ENCODE measurements at places on chromosomes 2 and 18.
A peak's percentile ranks its signal among the peaks of the same experiment; 100 is the strongest.

- no peak for DNase-seq
Measured at GRCh38 chr2:149827585-149828126, 240.1 kb upstream of the MMADHC start.

- DNase-seq, result no peak
Measured at GRCh38 chr2:160425434-160426151, 68.0 kb downstream of the RBMS1 start.

DNA sequence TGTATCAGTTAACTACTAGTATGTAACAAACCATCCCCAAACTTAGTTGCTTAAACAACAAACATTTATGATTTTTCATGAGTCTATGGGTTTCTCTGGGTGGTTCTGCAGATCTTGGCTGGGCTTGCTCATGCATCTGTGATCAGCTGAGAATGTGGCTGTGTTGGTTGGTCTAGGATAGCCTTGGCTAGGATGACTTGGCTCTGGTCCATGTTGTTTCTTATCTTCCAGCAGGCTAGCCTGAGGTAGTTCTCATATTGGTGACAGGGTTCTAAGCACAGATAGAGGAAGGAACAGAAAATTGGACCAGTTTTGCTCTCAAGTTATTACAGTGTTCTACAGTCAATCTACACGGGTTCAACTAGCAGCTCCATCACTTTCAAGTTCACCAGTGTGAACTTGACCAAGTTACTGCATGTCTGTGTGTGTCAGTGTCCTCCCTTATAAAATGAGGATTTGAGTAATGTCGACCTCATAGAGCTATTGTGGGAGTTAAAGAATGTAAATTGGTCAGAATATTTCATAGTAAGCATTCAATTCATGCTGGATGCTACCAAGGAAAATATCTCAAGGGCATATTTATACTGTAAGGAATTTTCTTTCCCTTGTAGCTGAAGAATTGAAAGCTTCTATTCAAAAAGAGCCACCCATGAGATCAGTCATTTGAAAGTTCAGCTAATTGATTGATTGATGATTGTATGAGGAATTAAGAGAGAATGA lies 65.3 kb downstream of the MYO3B start:
- no peak for DNase-seq

GRCh38 chr2:120952318-120952717 lies 216.7 kb downstream of the GLI2 start:
- DNase-seq, result no peak

- no peak for DNase-seq
Measured at GRCh38 chr18:1425679-1426078, 521.0 kb downstream of the ADCYAP1 start.

DNA sequence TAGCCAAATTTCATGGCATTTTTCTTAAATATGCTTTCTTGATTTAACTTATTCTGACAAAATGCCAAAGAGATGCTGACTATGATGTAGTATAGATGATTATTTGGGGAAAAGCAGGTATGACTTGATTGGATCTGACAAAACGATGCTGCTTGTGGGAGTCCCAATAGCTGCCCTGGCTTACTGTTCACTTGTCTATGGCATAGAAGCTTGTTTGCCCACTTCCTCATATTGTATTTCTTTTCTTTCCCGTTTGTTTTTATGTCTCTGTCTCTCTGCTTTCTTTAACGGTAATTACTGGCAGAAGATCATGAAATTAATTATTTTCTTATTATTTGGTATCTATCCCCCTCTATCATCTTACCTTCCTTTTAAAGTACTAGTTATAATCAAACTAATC lies 43.0 kb downstream of the EPC2 start:
- no peak for DNase-seq

DNA sequence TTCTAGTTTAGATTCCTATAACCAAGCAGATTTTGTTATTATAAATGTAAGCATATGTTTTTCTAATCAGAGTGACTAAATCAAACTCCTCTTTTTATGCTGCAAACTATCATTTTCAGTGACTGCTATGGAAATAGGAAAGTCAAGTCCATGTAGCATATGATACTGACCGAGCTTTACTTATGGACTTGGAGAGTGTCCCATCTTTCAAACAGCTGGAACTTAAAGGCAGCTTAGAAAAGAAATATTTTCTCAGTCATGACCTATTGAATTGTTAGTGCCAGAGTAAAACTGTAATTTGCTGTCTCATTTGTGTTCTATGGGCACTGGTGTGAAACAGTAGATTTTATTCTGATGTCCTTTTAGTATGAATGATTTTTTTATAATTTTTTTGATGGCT lies 76.7 kb downstream of the PHLPP1 start:
- no peak for DNase-seq

DNA sequence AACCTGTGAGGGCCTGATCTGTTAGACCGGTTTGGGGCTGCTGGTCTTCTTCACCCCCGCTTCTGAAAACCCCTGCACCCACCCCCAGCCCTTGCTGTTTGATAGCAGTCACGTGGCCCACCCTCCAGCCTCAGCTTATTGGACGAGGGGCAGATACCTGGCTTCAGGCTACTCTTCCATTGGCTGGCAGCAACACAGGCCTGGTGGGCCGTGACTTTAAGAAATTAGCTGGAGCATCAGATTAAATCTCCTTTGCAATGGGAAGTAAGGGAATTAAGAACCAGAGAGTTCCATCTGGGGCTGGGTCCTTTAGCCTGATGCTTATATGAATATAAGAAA lies 107.3 kb downstream of the KLHL29 start:
- DNase-seq, result no peak

DNA sequence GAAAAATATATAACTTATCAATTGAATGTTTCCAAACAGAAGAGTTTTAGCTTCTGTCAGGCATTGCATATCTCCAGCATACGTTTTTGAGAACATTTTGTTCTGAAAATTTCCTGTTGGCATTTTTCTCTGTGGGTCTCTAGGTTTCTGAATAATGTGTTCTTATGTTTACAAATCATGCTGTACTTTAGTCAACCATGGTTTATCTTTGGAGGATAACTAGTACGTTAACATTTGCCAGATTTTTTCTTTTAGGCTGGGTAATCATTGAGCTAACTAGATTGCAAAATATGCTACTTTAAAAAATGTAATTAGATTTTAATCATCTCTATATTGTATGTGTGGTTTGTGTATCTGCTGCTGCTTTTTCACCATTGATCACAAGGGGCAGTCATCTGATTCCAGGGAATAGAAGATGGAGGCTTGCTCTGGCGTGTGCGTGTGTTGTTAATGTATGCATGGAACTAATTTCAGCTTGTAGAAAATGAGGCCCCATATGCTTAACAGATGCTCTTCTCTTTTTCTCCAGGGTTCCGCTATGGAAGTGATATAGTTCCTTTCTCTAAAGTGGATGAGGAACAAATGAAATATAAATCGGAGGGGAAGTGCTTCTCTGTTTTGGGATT lies 21.3 kb downstream of the XRCC5 start:
- DNase-seq, result no peak

DNA sequence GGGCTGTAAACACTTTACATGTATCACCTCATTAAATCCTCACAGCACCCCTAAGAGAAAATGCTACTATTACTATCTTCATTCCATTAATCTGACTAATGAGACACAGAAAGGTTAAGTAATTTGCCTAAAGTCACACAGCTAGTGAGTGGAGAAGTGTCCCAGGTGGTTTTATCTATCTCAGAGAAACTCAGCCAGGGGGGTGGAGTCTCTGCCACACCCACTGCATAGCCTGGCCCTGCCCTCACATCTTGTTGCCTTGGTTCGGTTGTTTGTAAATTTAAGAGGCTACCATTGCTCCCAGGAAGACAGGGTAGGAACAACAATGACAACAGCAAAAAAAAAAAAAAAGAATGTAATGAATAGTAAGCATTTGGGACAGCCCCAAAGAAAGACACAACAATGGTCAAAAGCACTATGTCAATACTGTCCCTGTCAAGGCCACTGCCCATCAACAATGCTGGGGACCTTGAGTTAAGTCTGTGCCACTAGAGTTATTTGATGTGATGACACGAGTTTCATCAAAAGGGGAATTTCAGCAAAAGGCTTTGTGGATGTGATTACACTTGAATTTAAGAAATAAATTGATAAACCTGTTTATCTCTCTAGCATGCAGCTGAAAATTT lies 17.5 kb downstream of the CYRIA start:
- DNase-seq, result no peak

DNA sequence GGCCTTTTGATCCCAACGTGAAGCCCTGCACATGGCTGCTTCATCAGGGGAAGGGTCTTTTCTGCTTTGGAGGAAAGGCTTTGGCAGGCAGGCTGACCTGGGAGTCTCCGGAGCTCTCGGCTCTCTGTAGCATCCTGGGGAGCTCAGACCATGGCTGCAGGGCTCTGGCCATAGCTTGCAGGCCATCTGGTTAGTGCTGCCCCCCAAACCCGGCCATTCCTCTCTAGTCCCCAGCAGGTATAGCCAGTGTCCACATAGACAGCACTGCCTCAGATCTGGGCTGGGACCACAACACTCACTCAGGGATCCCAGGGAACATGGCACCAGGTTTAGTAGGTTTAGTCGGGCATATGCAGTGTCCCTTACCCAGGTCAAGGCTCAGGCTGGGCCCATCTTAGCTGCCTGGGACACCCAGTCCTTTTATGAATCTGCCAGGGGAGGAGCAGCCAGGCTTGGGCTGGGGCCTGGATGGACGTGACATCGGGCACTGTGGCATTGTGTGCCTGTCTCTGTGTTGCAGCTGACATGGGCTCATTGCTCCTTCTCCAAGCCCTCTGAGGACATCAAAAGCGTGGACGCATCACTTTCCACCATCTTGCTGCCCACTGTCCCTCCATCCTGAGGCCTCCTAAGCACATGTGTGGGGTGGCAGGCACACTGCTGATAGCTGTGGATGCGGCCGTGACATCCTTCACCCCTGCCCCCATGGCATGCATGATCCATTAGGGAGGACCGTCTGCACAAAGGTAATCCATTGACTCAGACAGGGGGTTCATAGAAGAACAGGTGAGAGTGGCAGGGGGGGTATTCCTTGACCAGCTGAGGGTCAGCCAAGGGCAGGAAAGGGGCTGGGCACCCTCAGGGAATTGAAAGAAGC lies 19.2 kb upstream of the GPR35 start:
- DNase-seq, result no peak

DNA sequence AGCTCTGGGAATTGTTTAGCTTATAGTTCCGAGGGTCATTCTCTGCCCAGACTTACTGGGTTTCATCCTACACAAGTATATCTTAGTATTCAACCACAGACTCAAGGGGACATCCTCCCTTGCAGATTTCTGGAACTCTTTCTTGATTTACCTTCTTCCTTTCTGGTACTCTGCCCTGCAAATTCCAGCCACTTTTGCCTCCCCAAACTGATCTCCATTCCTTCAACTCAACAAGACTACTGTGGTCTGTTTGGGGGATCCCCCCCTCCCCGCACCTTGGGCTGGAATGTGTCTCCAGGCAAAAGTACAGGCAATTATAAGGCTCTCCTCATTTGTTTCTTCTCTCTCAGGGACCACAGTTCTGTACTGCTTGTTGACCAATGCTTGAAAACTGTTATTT lies 13.4 kb downstream of the PHOSPHO2 start:
- DNase-seq, result no peak

GRCh38 chr2:167652401-167652800 lies 595.0 kb downstream of the STK39 start:
- DNase-seq, result no peak

DNA sequence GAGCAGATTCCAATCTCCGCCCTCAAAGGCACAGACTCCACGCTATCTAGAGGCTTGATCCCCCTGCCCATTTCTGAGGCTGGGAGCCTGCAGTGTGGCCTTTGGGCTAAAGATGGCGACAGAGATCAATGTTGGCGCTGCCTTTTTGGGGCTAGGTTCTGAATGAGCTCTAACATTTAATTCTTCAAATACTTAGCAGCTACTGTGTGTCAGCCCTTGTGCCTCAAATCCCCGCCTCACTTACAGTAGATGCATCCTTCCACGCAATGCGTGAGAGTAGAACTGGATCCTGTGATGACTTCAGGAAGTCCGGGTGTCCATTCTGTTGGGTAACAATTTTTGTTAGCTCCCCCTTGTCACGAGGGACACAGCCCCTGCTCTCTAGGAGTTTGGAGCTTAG lies 12.4 kb downstream of the IL1F10 start:
- DNase-seq, result peak; percentile 75

- DNase-seq, result no peak
Measured at GRCh38 chr18:28158083-28158581, 18.8 kb downstream of the CDH2 start.

DNA sequence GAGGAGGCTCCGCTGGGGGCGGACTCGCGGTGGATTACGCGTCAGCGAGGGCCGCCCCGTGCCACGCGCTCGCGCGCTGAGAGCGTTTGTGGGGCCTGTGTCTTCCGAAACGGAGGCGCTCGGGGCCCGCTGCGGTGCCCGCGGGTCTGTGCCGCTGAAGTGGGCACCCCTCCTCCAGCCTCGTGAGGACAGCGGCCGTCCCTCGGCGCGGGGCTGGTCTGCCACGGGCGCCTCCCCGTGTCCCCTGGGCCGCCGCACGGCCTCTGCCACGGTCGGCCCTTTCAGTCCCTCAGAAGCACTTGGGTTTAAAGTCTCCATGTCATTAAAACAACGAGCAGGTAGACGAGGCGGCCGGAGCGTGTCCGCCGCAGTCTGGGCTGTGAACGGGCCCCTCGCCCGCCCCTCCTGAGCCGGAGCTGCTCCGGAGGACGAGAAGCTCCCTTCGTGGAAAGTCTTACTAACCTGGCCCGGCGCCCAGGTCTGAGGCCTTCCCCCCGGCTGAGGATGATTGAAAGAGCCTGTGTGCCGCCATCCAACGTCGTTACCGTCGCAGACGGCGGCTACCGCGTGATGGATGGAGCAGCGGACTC lies 97.6 kb downstream of the NFATC1 start:
- no peak for DNase-seq

GRCh38 chr2:47226923-47227220 lies 71.8 kb upstream of the STPG4 start:
- no peak for DNase-seq

- DNase-seq, result no peak
Measured at GRCh38 chr2:160465002-160465401, 28.6 kb downstream of the RBMS1 start.

DNA sequence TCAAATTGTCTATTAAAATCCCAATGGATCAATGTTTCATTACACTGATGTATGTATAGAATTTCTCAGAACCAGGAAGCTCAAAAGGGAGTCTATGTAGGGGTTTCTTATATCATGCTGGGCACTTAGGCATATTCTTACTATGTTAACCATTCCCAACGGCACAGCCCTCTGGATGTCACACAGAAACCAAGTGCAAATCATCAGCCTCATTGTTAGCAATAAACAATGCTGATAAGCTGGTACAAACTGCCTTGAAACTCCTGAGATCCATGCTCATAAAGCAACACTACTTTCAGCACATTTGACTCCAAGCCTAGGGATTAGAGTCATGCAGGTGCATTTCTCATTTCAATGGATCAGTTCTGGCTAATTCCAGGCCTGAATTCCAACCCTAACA lies 730.2 kb upstream of the SLC39A10 start:
- DNase-seq, result no peak

DNA sequence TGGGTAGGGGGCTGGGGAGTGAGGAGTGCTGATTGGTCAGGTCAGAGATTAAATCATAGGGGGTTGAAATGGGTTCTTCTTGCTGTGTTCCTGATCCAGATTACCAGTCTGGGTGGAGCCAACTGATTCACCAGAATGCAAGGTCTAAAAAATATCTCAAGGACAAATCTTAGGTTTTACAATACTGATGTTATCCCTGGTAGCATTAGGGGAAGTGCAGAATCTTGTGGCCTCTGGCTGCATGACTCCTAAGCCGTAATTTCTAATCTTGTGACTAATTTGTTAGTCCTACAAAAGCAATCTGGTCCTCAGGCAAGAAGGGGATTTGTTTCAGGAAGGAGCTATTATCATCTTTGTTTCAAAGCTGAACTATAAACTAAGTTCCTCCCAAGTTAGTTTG lies 289.2 kb upstream of the KYNU start:
- no peak for DNase-seq

- no peak for DNase-seq
Measured at GRCh38 chr2:236262238-236262637, 2.0 kb downstream of the ASB18 start.

GRCh38 chr2:1976112-1976511 lies 231.8 kb upstream of the PXDN start:
- no peak for DNase-seq

Data from WTC11 (cell line).